Mucosa of gallbladder (tissue), 1 donor: ENCODE measurements at places on chromosomes 6 and 20.

GRCh38 chr20:1946442-1946761, 47.5 kb downstream of the PDYN start:
- no peak for DNase-seq

DNA sequence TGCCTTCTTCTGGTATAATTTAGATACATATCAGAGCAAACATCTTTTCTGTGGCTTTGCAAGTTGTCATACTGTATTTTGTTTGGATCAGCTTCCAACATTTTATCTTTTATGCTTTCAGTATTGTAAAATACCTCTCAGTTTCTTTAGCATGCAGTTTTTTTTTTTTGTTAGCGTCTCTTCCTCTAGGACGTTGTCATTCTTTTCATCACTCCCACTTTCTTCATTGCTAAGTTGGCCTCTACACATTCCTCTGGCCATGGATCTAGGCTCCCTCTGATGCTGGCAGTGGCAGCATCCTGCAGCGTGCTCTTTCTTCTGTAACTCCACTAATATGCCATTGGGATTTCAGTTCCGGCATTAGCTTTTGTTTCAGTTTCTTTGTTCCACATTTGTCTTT, 21.7 kb downstream of the RPRD1B start:
- DNase-seq, result no peak

GRCh38 chr6:35327349-35328027, 14.9 kb upstream of the PPARD start:
- peak; percentile 63 for DNase-seq

DNA sequence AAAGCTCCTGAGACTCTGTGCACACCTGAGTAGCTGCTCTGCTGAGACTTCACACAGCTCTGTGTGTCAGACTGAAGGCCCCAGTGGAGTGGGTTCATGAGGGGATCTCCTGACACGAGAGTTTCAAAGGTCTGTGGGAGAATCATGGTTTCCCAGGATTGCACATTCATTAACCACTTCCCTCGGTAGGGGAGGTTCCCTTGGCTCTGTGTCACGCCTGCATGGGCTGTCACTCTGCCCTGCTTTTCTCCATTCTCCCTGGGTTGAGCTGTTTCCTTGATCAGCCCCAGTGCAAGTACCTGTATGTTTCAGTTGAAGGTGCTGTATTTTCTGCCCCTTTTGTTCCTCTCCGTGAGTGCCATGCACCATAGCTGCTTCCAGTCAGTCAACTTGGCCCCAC, 236.9 kb downstream of the EPM2A start:
- DNase-seq, result no peak

- no peak for DNase-seq
Measured at GRCh38 chr6:11380969-11381744, 148.7 kb upstream of the NEDD9 start.

DNA sequence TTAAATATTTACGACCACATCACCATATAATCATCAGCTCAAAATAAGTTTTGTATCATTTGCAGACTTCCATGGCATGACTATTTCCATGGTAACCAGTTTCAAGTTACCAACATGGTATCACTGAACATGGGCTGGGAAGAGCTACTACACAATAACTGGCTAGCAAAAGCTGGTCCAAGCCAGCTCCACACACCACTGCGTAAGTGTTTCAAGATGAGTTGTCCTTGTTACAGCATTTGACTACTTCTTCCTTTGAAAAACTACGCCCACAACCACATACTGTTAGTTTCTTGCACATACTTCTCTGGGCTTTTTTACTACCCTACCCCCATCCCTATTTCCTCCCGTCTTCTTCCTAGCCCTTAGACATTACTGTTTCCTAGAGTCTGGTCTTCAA, 8.5 kb downstream of the CD164 start:
- DNase-seq, result no peak

- no peak for DNase-seq
Measured at GRCh38 chr20:60816901-60817300, 435.2 kb upstream of the CDH4 start.

GRCh38 chr20:63821811-63822210, 9.3 kb downstream of the ZBTB46 start:
- no peak for DNase-seq

- DNase-seq, result no peak
Measured at GRCh38 chr6:133835901-133836300, 53.0 kb upstream of the TCF21 start.

DNA sequence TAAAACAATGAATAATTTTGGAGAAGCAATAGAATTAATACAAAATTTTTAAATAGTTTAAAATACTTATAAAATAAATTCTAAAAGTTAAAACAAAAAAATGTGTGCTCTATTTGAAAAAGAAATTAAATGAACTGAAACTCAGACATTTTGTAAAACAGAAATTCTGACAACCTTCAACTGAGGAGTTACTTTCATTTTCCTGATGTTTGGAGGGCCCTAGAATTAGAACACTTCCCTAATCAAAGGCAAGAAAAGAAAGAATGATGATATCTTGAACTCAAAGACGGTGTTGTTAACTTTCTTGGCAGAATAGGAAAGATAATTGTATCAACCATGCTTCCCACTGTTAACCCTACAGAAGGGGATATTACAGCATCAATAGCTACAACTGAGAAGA, 27.9 kb downstream of the SNX14 start:
- no peak for DNase-seq

DNA sequence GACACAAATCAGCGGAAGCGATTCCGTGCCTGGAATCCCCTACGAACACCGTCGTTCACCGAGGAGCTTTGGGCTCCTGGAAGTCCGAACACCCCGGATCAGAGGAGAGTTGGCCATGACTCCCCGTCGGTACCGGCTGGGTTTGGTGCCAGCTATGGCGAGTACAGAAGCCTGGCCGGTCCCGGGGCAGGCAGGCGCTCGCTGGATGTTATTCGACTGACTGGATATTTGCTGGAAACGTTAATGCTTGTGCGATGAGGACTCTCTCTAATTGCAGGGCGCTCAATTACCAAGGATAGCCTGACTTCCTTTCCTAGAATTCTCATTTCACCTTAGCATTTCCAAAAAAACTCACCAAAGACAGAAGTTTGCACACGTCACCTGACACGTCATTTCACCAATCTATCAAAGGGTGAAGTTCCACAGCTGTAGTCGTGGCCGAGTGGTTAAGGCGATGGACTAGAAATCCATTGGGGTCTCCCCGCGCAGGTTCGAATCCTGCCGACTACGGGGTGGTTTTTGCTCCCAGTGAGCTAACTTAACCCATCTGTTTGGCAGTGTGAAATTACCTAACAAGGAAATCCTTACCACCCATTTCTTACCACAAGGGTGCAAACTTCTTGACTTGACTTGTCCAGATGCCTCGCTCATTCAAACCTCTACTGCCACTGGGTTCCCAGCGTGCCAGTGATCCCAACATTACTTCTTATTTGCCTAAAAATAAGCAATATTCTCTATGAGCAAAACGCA, 22.7 kb upstream of the ZNF184 start:
- no peak for DNase-seq
